ENCODE measurements at places on chromosomes 6 and 20. TPM values are rescaled to one million over a fixed set of nuclear protein-coding genes. Genes with fewer than 3 reads are reported as not detected.

C6orf62 gene
- total RNA-seq = 200 TPM

ANGPT4 gene
- total RNA-seq = not detected

ID4 gene
- total RNA-seq = not detected

DNMT3B gene
- total RNA-seq = 3.7 TPM

DACT2 gene
- not detected for total RNA-seq

HLA-DQA2 gene
- not detected for total RNA-seq

LRRC1 gene
- 27.4 TPM for total RNA-seq

GJA10 gene
- not detected for total RNA-seq

JPH2 gene
- total RNA-seq = 0.38 TPM

HCRTR2 gene
- total RNA-seq = not detected

RHAG gene
- total RNA-seq = not detected

IMPG1 gene
- 0.29 TPM for total RNA-seq

HFE gene
- total RNA-seq = 3.3 TPM

All from vein endothelial cell (primary cell).